ENCODE measurements at places on chromosomes 7 and 10. TPM values are rescaled to one million over a fixed set of nuclear protein-coding genes. Genes with fewer than 3 reads are reported as not detected.

Gene LIPN
- total RNA-seq: not detected

Gene ATRNL1
- 1.0 TPM for total RNA-seq

Gene AP1S1
- 14.5 TPM for total RNA-seq

Gene GSTO1
- total RNA-seq: 53.2 TPM

Gene TDRD1
- total RNA-seq: not detected

Gene ZFAND4
- total RNA-seq: 23.8 TPM

Gene JAKMIP3
- 0.42 TPM for total RNA-seq

Gene NKX1-2
- not detected for total RNA-seq

Gene TES
- total RNA-seq: 26.4 TPM

Gene POLR2J2
- 7.3 TPM for total RNA-seq

Gene EGR2
- total RNA-seq: 26.2 TPM

Gene JCAD
- 30.0 TPM for total RNA-seq

Gene UTF1
- not detected for total RNA-seq

Gene GFRA1
- total RNA-seq: 57.9 TPM

Gene SPDYE2B
- total RNA-seq: not detected

Gene PDIA4
- total RNA-seq: 124 TPM

Gene SLC13A4
- not detected for total RNA-seq

Gene TMEM213
- total RNA-seq: not detected

Gene ATP6V0A4
- total RNA-seq: not detected

Gene NPSR1
- total RNA-seq: not detected

Gene FOXI2
- 0.59 TPM for total RNA-seq

Gene ASB10
- not detected for total RNA-seq

Gene CPEB3
- 11.4 TPM for total RNA-seq

Gene PIP
- total RNA-seq: not detected

Gene USP6NL
- 23.9 TPM for total RNA-seq

Gene CACNB2
- 3.3 TPM for total RNA-seq

Gene SFRP4
- 42.6 TPM for total RNA-seq

Gene RET
- 0.21 TPM for total RNA-seq

Gene NAT16
- not detected for total RNA-seq

Gene CHCHD1
- total RNA-seq: 14.6 TPM

Gene EBLN1
- total RNA-seq: not detected

Gene UPK3B
- total RNA-seq: 2.1 TPM

Gene OPN1SW
- total RNA-seq: not detected

Gene ANKRD22
- not detected for total RNA-seq

Gene ZNF736
- total RNA-seq: 14.1 TPM

Gene SPDYE6
- not detected for total RNA-seq

Gene PRSS37
- not detected for total RNA-seq

Gene GARS1
- 36.9 TPM for total RNA-seq

Gene COL26A1
- 0.30 TPM for total RNA-seq

Gene ZNF248
- 11.8 TPM for total RNA-seq

Gene RBP3
- total RNA-seq: not detected

Gene COL1A2
- 235 TPM for total RNA-seq

Gene SRGN
- total RNA-seq: 90.0 TPM

Gene TET1
- total RNA-seq: 10.7 TPM

Gene LRMDA
- total RNA-seq: 14.5 TPM

Gene EN2
- under 0.01 TPM for total RNA-seq

Gene SLC35G1
- total RNA-seq: 2.5 TPM

Gene FAM25G
- not detected for total RNA-seq

Gene SNX10
- total RNA-seq: 1.7 TPM

Gene PGAM2
- not detected for total RNA-seq

Gene KIAA1549
- 1.7 TPM for total RNA-seq

Gene NUTM2D
- total RNA-seq: 7.2 TPM
